ENCODE measurements at places on chromosomes 1 and 21.

DNA sequence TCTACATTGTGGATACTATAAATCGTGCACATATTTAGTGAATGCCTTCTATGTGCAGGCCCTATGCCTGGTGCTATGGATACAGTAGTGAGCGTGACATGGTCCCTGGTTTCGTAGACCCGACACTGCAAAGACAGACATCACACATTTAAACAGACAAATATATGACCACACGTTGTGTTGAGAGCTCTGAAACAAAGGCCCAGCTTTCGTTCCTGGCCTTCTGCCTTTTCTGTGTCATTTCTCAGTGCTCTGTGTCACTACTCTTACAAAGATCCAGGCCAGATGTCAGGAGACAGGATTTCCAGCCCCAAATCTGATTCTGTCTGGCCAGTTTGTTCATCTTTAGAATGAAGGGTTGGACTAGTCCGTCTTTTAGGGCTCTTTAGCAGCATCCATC is 19.3 kb upstream of the TRABD2B start:
- DNase-seq = no peak

DNA sequence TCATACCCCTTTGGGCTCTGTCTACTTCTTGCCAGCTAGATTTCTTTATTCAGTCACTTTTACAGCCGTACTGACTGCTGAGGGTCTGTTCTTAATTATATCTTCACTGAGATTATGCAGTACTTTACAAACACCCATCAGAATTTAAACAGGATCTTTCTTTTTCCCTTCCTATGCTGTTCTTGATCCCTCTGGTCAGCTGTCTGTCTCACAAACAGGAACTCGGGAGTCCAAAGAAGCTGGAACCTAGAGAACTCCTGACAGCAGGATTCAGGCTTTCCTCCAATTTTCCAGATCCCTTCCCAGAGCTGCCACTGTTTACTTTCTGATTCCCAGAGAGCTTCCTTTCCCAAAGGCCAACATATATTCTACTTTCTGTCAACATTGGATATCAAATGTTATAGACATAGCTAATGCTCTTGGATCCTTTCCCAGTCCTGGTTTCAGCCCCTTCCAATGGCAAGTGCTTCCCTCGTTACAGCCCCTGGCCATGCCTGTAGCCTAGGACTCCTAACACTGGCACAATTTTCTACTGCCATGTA is 59.5 kb downstream of the ATP2B4 start:
- DNase-seq = no peak

- DNase-seq = no peak
These were observed 168.4 kb upstream of the CACNA1E start for GRCh38 chr1:181314959-181315358.

DNA sequence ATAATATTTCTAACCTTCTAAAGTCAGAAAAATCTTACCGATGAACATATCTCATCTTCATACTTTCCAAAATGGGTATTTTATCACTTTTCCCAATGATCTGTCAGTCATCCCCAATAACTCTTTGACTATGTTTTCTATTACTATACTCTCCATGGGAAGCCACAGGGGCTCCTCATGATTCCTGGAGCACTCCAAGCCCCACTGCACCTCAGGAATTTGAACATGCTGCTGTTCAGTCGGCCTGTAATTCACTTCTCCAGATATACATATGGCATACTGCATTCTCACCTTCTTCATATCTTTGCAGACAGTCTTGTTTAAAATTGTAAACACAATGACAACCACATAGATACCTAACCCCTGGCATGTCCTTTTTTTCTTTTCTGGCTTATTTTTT is 333.0 kb downstream of the BRINP3 start:
- DNase-seq = no peak

- DNase-seq = no peak
These were observed 45.7 kb downstream of the LRRC7 start for GRCh38 chr1:69613414-69613813.

DNA sequence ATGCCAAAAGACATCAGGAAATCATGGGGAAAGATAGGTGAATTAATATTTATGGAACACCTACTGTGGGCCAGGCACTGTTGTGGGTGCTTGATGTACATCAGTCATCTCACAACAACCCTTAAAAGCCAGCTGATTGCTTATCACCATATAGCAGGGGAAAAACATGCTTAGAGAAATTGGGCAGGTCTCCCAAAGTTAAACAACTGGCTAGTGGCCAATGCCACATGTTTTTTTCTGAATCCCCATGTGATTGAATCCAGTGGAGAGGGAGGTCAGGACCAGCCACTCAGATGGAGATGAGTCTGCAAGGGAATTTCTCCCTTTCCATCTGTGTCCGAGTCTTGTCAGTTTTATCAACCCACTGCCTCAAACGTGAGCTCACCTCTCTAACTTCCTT is 33.5 kb downstream of the UTP25 start:
- no peak for DNase-seq

DNA sequence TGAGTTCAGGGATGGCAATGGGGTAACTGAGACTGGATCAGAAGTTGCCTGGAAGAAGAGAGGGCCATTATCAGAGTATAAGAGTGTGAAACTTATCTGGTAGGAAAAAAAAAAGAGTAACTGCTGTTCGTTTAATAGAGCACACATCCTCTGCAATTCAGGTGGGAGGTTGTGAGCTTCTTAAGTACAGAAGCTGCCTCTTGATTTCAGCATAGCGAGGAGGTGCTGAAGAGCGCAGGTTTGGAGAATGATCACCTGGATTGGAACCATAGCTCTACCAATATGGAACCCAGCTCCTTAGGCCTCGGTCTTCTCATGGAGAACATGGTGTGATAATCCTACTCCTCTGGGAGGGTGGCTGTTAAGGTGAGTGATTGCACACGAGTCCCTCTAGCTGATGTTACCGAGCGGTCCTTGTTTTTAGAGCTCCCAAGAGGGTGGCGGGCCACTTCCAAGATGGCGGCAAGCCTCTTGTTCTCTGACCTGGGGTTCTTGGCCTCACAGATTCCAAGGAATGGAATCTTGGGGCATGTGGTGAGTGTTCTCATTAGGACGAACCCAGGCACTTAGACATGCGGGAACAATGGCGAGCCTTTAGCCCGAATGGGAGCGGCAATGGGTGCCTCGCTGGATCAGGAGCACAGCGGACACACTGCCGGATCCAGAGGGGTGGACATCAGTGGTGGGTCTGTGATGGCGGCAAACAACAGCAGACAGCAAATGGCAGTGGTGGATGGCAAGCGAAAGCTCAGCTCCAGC is 3.3 kb upstream of the MX1 start:
- DNase-seq = no peak
